Mesenchymal stem cell (in vitro differentiated cells and primary cell): ENCODE measurements at places on chromosomes 4 and X.

DNA sequence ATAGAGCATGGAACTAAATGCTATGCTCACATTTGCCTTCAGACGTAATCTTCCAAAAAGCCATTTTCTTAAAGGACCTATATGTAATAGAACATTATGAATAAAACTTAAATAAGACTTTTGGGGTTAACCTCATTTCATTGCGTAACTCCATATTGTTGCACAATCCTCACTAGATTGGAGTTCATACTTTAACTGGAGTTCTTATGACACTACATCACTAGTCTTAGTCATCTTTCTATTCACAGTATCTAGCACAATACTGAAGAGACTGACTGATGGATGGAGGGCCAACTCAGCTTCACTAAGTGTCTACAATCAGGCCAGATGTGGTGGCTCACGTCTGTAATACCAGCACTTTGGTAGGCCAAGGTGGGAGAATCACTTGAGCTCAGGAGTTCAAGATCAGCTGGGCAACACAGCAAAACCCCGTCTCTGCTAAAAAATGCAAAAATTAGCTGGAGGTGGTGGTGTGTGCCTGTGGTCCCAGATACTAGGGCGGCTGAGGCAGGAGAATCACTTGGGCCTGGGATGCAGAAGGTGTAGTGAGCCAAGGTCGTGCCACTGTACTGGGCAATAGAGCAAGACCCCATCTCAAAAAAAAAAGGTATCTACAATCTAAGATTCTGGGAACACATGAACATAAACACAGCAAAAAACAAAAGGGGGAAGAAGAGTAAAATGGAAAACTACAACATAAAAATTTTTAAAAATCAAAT, 80.8 kb upstream of the MAB21L2 start:
- DNase-seq, result peak; percentile 60

- DNase-seq, result no peak
Observed at GRCh38 chr4:47391256-47391655, 72.2 kb downstream of the COMMD8 start.

- no peak for DNase-seq
Observed at GRCh38 chrX:111006116-111006515, 89.9 kb upstream of the PAK3 start.

GRCh38 chrX:140724309-140724708, 14.8 kb downstream of the LINC00632 start:
- no peak for DNase-seq

DNA sequence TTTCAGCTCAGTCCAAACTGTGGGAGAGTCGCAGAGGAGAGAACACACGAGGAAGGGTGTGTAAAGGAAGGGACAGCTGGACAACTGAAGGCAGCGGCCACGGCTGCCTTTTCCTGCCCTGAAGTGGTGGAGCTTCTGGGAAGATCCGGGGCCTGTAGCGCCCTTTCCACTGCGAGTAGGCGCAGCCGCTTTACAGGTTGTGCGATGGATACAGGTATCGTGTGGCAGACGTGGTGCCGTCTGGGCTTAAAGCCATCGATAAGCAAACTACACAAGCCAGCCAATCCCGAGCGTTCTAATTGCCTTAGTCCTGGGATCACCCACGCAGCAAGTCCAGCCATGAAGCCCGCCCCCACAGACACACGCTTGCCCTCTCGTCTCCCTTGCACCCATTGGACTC, 15.4 kb downstream of the NKX6-1 start:
- no peak for DNase-seq
